ENCODE measurements at places on chromosomes 11 and 22.

DNA sequence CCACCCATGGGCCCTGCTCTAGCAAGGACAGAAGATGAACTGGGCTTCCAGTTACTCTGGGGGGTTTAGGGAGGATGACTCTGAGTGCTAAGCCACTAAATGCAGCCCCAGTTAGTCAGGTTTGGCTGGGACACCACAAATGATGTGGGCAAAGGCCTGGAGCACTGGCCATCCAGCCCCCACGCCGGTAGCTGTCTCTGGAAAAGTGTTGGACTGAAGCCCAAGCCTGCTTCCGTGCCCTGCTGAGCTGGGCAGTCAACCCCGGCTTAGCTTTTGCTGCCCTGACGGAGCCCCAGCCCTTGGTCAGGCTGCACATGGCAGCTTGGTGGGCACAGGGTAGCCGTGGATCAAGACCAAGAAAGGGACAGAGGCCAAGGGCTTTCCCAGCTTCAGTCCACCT, 5.7 kb upstream of the GSTP1 start:
- DNase-seq = peak; percentile 9

- no peak for DNase-seq
Observed at GRCh38 chr11:63155794-63156193, 11.8 kb upstream of the SLC22A24 start.

GRCh38 chr22:36928786-36929535, 15.5 kb downstream of the CSF2RB start:
- no peak for DNase-seq

GRCh38 chr22:26570115-26570514, 19.8 kb downstream of the TPST2 start:
- no peak for DNase-seq

Data from HuH-7.5 (cell line).